NCI-H1436 treated with DMSO at 0.1 percent for 48 hours (cell line): ENCODE measurements at places on chromosomes 16 and 17.

DNA sequence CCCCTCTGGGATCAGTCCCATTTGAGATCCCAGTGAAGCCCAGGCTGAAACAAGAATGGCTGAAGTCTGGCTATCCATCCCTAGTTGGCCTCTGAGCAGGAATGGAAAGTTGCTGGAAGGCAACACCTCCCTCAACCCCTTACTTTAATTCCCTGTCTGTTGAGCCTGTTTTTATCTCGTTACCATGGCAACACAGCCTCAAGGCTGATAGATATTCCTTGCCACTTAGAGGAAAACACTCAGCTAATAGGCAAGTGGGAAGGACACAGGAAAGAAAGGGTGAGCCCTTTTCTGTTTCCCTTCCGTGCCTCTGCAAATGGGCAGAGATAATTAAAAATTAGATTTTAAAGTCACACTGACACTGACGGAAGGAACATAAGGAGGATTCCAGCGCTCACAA is 75.5 kb upstream of the CLEC3A start:
- DNase-seq: no peak

DNA sequence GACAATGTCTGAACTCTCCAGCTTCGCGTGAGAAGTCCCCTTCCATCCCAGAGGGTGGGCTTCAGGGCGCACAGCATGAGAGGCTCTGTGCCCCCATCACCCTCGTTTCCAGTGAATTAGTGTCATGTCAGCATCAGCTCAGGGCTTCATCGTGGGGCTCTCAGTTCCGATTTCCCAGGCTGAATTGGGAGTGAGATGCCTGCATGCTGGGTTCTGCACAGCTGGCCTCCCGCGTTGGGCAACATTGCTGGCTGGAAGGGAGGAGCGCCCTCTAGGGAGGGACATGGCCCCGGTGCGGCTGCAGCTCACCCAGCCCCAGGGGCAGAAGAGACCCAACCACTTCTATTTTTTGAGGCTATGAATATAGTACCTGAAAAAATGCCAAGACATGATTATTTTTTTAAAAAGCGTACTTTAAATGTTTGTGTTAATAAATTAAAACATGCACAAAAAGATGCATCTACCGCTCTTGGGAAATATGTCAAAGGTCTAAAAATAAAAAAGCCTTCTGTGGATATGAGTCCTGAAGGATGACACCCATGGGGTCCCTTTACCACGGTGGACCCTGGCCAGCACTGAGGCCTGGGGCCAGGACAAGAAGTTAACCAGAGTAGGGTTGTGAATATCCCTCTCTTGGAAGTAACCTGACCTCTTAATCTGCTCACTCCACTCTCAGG is 10.5 kb upstream of the ITGAD start:
- DNase-seq: no peak

DNA sequence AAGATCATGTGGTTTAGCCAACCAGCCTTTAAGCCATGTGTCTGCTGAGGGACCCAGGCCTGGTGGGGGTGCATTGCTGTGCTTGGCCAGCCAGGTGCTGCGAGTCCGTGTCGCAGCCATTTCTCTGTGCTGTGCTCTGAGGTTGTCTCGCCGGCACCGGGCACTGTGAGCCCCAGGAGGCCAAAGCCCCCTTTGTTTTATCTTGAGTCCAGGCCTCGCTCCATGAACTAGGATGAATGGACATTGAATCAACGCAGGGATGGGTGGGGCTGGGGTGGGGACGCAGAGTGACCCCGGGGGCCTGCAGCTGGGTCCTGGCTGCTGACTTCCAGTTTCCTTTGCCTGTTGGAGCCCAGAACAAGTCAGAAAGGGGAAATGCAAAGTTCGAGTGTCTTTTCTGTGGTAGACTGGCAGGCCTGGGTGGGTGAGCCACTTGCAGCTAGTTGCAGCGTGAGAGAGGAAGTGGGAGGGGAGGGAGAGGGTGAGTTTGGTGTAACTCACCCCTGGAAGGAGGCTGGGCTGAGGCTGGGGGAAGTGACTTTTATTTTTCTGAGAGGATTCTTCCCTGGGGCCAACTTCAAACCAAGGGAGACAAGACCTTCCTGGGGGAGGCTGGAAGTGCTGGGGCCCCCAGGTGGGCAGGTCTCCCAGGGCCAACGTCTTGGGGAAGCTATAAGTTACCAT is 324.7 kb downstream of the SEC14L1 start:
- no peak for DNase-seq

DNA sequence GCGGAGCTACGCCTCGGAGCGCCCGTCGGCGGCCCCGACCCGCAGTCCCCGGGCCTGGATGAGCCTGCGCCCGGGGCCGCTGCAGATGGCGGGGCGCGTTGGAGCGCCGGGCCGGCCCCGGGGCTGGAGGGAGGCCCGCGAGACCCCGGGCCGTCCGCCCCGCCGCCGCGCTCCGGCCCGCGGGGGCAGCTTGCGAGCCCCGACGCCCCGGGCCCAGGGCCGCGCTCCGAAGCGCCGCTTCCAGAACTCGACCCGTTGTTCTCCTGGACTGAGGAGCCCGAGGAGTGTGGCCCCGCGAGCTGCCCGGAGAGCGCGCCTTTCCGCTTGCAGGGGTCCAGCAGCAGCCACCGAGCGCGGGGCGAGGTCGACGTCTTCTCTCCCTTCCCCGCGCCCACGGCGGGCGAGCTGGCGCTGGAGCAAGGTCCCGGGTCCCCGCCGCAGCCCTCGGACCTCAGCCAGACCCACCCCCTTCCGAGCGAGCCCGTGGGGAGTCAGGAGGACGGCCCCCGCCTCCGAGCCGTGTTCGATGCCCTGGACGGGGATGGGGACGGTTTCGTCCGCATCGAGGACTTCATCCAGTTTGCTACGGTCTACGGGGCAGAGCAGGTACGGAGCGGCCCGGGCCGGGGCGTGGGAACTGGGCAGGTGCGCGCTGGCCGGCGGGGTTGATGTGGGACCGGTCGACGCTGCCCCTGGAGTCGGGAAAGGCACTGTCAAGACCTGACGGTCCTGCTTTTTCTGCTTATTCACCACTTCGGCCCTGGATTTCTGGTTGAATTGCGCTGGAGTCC is 861 bp downstream of the RAB11FIP3 start:
- no peak for DNase-seq

DNA sequence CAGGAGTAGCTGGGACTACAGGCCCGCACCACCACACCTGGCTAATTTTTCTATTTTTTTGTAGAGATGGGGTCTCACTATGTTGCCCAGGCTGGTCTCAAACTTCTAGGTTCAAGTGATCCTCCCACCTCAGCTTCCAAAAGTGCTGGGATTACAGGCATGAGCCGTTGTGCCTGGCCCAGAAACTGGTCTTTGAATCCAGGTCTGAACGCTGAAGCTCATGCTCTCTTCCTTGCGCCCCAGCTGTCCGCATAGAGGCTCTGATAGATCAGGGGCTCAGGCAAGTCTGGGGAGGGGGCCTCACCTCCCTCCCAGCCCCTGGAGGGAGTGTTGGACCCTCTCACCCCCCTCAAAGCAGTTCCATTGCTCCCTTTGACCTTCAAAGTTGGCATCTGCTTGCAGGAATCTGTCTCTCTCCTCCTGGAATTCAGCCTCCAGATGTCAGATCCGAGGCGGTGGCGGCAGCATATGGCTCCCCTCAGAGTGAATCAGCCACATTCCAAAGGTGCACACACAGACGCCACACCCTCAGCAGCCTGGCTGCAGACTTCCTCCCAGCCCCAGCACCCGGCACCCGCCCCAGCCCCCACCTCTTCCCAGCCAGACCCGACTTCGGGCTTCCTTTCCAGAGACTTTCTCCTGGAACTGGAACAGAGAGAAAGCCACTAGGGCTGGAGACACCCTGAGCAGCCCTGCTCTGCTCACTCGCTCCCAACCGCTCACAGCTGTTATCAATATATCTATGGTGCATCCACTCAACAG is 16.9 kb upstream of the GLIS2 start:
- DNase-seq: no peak

DNA sequence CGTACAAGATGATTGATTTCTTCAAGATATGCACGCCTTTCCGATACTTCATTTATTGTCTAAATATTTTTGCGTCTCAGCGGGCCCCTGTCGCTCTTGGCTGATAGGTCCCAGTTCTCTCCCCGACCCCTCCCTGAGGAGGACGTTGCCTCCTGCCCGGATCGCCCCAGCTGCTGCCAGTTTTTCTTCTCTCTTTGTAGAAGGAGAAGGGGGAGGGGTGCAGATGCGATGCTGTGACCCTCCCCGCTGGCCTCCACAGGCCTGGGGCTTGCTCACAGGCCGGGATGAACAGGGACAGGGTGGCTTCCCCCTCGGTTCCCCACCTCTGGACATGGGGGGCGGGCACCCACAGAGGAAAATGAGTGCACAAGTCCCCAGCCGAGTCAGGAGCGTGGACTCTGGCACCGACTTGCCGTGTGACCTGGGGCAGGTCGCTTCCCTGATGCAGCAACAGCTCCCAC is 53.6 kb upstream of the ZC3H18 start:
- no peak for DNase-seq

GRCh38 chr17:79338152-79338551 is 263.5 kb downstream of the ENGASE start:
- no peak for DNase-seq

GRCh38 chr17:75474736-75475135 is 18.3 kb downstream of the TMEM94 start:
- no peak for DNase-seq

DNA sequence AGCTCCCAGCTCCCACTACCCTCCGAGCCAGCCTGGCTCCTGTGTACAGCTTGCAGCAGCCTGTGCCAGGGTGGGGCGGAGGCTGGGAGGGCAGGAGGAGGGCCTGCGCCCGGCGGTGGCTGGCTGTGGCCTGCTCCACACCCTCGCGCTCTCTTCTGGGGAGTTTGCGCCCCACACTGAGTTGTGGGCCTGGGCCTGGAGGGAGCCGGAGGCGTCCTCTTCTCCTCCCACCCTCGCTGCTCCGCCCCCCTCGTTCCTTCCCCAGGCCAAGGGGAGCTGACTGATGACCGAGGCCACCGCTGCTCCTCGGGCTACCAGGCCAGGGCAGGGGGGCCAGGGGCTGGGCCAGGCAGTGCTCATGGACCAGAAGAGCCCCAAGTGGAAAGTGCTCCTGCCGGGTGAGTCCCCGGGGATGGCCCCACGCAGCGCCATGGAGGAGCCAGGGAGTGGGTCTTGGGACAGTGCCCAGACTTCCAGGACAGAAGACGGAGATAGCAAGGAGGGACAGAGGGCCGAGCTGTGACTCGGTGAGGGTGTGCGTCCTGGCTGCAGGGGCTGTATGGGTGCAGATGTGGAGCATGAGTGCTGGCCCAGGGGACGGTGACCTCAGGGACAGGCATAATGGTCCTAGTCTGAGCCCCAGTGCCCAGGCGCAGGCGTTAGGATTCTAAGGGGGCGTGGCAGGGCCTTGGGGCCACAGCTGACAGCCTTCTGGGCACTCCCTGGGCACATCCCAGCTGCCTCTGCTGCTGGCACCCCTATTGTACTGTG is 242.1 kb upstream of the GSE1 start:
- DNase-seq: no peak

GRCh38 chr17:30970831-30971567 is at the start of gene RNF135:
RNF135 (plus strand) TSS chr17:30971039; CDS start chr17:30971074, 35 bp downstream.
- DNase-seq: no peak

GRCh38 chr16:4792951-4793513 is 2.1 kb upstream of the SMIM22 start:
- no peak for DNase-seq

GRCh38 chr16:2614761-2615191 is 67.5 kb upstream of the KCTD5 start:
- no peak for DNase-seq

GRCh38 chr16:27627136-27627535 is 77.2 kb downstream of the KATNIP start:
- no peak for DNase-seq
